ENCODE measurements at places on chromosomes 3 and 15. TPM values are rescaled to one million over a fixed set of nuclear protein-coding genes. Genes with fewer than 3 reads are reported as not detected.

GRCh38 chr15:56102441-56102840, 109.0 kb upstream of the NEDD4 start:
- DNase-seq, result no peak

DNA sequence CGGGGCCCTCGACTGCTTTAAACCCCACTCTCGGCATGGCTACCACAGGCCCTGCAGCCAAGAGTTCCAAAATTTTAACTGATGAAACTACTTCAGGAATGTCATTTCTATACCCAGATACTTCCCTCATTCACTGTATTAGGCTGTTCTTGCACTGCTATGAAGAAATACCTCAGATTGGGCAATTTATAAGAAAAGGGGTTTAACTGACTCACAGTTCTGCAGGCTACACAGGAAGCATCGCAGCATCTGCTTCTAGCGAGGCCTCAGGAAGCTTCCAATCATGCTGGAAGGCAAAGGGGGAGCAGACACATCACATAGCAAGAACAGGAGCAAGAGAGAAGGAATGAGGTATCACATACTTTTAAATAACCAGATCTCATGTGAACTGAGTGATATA, 21.6 kb upstream of the ALCAM start:
- DNase-seq, result no peak

- DNase-seq, result no peak
Observed at GRCh38 chr3:3664935-3665334, 134.3 kb upstream of the LRRN1 start.

GRCh38 chr3:23834082-23834870, 28.5 kb downstream of the UBE2E1 start:
- DNase-seq, result peak; percentile 21

The GOLGA8S gene
- total RNA-seq, result not detected

The ITIH3 gene
- total RNA-seq, result 0.59 TPM

DNA sequence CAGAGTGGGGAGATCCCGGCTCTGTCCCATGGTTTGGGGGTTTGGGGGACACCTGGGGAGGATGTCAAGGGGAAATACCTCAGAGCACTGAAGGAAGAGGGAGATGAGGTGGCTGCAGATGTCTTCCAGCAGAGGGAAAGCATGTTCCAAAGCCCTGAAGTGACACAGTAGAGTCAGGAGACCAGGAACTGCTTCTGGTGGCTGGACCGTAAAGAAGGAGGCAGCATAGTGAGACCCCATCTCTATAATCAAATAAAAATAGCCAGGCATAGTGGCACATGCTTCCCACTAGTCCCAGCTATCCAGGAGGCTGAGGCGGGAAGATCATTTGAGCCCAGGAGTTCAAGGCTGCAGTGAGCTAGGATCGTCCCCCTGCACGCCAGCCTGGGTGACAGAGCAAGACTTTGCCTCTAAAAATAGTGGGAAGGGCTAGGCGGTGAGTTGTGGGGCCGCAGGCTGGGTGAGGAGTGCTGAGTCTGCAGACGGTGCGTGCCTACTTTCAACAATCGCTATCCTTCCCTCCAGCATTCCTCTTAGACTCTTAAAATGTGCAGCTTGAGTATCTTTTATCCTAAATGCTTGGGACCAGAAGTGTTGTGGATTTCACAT, 26.2 kb downstream of the HES1 start:
- DNase-seq, result no peak

The BCHE gene
- total RNA-seq, result not detected

DNA sequence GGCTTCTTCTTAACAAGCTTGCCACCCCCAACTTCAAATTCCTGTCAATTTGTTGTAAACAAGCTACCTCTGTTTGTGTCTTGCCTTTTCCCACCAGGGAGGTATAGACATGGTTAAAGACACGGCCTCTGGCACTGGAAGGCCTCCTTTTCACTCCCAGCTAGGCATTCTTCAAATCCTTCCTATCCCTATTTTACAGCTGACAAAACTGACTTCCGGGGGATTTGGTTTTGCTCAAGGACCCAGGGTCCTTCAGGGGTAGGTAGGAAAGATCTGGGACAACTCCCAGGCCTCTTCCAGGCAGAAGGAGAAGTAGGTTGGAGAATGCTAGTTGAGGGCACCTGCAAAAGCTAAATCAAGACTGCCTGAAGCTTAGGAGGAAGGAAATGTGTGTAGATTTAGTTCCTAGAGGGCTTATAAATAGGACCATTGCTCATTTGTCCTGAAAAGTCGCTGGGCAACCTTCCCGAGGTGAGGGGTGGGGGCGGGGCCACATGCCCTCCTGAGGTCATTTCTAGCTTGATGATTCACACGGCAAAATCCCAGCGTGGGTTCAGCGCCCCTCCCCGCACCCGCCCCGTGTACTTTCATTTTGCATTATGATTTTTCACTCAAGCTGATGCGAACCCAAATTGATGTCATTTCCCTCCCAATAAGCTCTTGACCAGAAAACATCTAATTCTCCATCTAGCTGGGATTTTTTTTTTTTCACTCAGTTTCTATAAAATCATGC, 365.5 kb downstream of the SHQ1 start:
- DNase-seq, result peak; percentile 32

GRCh38 chr3:52196977-52197376, 983 bp upstream of the ALAS1 start:
- DNase-seq, result no peak

GRCh38 chr3:77620009-77620408, 580.1 kb downstream of the ROBO2 start:
- no peak for DNase-seq

The ISL2 gene
- 5.2 TPM for total RNA-seq

DNA sequence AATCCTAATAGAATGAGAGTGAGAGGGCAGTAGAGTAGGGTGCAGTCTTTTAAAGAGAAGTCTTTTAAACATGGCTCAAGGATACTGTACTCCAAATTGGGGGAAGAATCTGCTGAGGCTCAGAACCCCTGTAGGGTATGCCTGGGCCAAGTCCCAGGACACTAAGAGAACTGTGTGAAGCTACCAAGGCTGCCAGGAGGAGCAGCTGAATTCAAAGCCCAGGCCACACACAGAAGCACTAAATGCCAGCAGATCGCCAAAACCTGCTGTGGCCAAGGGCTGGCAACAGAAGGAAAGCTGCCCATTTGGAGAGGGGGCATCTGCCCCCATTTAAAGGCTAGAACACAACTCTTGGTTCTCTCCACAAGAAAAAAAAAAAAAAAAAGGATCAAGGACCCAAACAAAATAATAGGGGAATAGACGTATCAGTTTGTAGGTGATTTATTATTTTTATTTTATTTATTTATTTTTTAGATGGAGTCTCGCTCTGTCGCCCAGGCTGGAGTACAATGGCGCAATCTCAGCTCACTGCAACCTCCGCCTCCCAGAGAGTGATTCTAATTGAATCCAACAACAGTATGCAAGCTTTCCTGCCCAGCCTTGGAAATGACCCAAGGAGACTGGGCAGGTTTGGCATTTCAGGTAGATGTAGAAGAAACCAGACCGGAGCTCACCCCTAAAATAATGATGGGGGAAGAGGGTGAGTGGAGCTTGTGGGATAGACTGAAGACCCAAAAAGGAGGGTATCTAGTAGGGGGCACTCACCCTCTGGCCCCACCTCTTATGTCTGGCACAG, 279.0 kb upstream of the WNT5A start:
- DNase-seq, result no peak

DNA sequence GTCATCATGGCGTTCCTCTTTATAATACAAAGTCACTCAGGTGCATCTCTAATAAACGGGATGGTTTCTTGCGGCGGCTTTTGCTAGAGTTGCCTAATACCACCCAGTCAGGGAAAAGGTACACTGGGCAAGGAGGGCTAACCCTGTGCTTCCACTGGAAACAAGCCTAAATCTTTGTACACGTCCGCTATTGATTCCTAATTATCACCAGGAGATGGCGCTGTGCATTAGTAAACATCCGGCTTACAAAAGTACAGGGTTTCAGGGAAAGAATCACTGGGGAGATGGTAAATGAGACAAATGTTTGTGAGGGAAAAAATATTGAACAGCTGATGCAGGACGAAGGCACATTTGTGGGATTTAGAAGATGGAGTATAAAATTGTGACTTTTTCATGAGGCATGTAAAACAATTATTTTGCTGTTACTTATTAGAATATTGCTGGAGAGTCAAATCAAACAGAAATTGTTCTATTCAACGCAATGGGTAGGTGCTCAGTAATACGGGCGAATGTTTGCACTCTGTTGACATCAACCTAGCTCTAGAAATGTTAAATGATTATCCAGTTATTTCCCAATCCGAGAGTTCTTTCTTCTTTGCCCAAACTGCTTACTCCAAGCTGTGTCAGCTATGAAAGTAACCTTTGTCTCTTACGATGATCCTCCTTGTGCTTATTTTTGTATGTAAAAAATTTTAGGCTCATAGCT, 50.6 kb downstream of the GMNC start:
- peak; percentile 62 for DNase-seq
